ENCODE measurements at places on chromosomes 2 and 18. TPM values are rescaled to one million over a fixed set of nuclear protein-coding genes. Genes with fewer than 3 reads are reported as not detected.

- H3K36me3 ChIP-seq: no peaks in the 10 kb centered on the region
- H3K27ac ChIP-seq: no peak overlapping the region
- no peaks in the 10 kb centered on the region for H3K27me3 ChIP-seq
- peaks cover 5% of the 10 kb centered on the region for H3K4me1 ChIP-seq
- no peak overlapping the region for H3K4me3 ChIP-seq
- DNase-seq: no peak
Observed at GRCh38 chr2:226687641-226688253, 111.9 kb downstream of the IRS1 start.

Gene CYS1
- total RNA-seq: 3.6 TPM

DNA sequence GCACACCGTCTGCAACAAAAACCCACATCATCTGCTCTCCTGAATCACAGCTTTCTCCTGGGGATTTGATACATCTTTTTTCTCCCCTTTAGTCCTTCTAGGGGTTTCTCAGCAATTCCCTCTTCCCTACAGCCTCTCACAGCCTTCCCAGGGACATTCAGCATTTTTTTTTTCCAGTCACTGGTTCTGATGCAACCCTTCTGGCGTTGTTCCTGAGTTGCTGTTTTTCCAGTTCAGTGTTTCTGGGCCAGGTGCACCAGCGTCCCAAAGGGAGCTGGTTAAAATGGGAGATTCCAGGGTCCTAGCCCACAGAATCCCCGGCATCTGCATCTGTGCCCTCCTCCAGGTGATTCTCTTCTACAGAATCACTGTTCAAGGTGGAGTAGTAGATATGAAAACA is 36.1 kb downstream of the ADCY3 start:
- no peaks in the 10 kb centered on the region for H3K27me3 ChIP-seq
- no peak overlapping the region for H3K27ac ChIP-seq
- peaks cover 9% of the 10 kb centered on the region for H3K4me1 ChIP-seq
- no peak for DNase-seq
- no peaks in the 10 kb centered on the region for H3K36me3 ChIP-seq

GRCh38 chr2:20232837-20233207 is 7.9 kb upstream of the SDC1 start:
- H3K36me3 ChIP-seq: no peaks in the 10 kb centered on the region
- no peak for DNase-seq
- H3K27me3 ChIP-seq: no peaks in the 10 kb centered on the region
- no peak overlapping the region for H3K4me3 ChIP-seq

DNA sequence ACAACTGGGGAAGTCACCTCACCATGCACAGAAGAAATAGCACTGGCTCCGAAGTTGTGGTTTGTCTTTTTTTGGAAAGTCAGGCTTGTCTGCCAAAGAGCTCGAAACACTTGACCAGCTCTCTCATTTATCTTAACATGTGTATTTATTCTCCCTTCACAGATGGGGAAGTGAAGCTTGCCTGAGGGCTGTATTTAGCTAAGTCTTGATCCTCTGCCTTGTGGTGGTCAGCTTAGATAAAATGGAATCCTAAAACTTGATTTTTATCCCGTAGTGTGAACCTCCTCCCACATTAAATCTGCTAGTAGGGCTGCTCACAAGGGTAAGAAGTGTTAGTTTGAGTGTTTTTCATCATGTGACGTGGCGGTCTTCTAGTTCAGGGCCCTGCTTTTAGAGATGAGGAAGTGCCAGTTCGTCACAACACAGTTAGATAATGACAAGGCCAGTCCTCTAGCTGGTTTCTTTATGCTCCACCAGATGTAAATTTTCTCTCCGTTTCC is 89.7 kb downstream of the TMEM247 start:
- peak overlapping the region; percentile 70 for H3K27ac ChIP-seq
- H3K36me3 ChIP-seq: no peaks in the 10 kb centered on the region
- no peaks in the 10 kb centered on the region for H3K27me3 ChIP-seq
- no peak overlapping the region for H3K4me3 ChIP-seq
- DNase-seq: peak; percentile 52

GRCh38 chr2:237715459-237715947 is 83.1 kb upstream of the RBM44 start:
- peak overlapping the region; percentile 71 for H3K27ac ChIP-seq
- H3K4me1 ChIP-seq: peaks cover 20% of the 10 kb centered on the region
- H3K27me3 ChIP-seq: no peaks in the 10 kb centered on the region
- DNase-seq: no peak
- H3K36me3 ChIP-seq: no peaks in the 10 kb centered on the region
- H3K4me3 ChIP-seq: peak overlapping the region; percentile 1

Gene RNF125
- total RNA-seq: 5.2 TPM

GRCh38 chr2:37630301-37630700 is 41.1 kb downstream of the CDC42EP3 start:
- no peak overlapping the region for H3K4me3 ChIP-seq
- no peak for DNase-seq
- peaks cover 13% of the 10 kb centered on the region for H3K4me1 ChIP-seq
- H3K27ac ChIP-seq: no peak overlapping the region
- H3K27me3 ChIP-seq: no peaks in the 10 kb centered on the region

DNA sequence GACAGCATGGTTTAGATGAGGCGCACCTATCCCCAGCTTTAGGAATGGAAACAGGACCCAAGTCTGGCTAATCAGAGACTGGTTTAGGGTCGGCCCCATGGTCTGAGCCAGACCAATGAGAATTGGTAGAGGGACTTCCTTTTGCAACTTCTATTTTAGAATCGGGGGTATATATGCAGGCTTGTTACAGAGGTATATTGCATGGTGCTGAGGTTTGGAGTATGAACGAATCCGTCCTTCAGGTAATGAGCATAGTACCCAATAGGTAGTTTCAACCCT is 1.5 kb upstream of the BOLA3 start:
- no peak overlapping the region for H3K4me3 ChIP-seq
- H3K36me3 ChIP-seq: peaks cover 9% of the 10 kb centered on the region
- no peaks in the 10 kb centered on the region for H3K27me3 ChIP-seq
- no peak overlapping the region for H3K27ac ChIP-seq
- DNase-seq: no peak
- H3K4me1 ChIP-seq: peaks cover 18% of the 10 kb centered on the region

Gene ZNF385B
- total RNA-seq: 93.5 TPM

- H3K36me3 ChIP-seq: no peaks in the 10 kb centered on the region
- H3K4me1 ChIP-seq: peaks cover 19% of the 10 kb centered on the region
- no peak overlapping the region for H3K27ac ChIP-seq
- no peak overlapping the region for H3K4me3 ChIP-seq
- no peaks in the 10 kb centered on the region for H3K27me3 ChIP-seq
Observed at GRCh38 chr2:86227685-86228084, 28.4 kb downstream of the MRPL35 start.

GRCh38 chr18:54958704-54959625 is at the start of gene CCDC68:
CCDC68 (minus strand) TSS chr18:54959461; CDS start chr18:54942791, 16,670 bp downstream.
- peaks cover 15% of the 10 kb centered on the region for H3K4me1 ChIP-seq
- no peaks in the 10 kb centered on the region for H3K27me3 ChIP-seq

DNA sequence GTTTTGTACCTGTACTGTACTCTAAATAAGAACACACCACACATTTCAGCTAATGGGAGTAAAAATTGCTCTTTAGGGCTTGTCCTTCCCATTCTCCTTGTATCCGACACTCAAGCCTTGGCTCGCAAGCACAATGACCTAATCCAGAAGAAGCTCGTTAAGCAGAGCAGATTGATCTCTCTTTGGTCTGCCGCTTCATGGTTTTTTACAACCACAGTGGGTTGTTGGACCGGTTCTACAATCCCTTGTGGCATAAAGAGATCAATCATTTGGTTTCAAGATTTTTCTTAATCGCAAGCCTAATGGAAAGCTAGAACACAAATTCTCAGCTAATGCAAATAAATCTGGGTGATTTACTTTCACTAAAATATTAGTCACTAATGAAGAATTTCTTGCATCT is 662.1 kb downstream of the LRP1B start:
- no peak overlapping the region for H3K27ac ChIP-seq
- no peaks in the 10 kb centered on the region for H3K27me3 ChIP-seq
- H3K4me1 ChIP-seq: no peaks in the 10 kb centered on the region
- H3K36me3 ChIP-seq: no peaks in the 10 kb centered on the region

Gene COL3A1
- total RNA-seq: 508 TPM

DNA sequence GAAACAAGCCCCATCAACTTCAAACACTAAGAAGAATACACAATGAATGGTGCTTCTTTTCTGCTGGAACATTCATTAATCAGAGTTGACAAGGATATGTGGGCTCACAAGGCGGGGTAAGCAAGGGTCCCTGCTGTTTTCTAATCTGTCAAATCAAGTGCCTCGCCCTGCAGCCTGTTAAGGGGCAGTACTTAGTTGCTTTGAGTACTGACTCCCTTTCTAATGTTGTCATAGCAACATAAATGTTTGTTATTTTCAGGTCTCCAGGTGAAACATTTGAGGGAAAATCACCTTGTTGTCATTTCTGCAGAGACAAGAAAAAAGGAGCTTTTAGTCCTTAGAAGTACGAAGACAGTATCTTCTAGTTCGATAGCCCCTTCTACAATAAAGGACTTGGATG is 284.7 kb upstream of the PKDCC start:
- no peaks in the 10 kb centered on the region for H3K27me3 ChIP-seq
- no peaks in the 10 kb centered on the region for H3K36me3 ChIP-seq
- no peak overlapping the region for H3K27ac ChIP-seq
- no peak for DNase-seq
- H3K4me3 ChIP-seq: no peak overlapping the region

Gene SERPINB3
- 63.6 TPM for total RNA-seq

Gene UGT1A7
- not detected for total RNA-seq

GRCh38 chr2:182503886-182504285 is 77.0 kb upstream of the PDE1A start:
- no peaks in the 10 kb centered on the region for H3K4me1 ChIP-seq
- no peaks in the 10 kb centered on the region for H3K27me3 ChIP-seq
- no peaks in the 10 kb centered on the region for H3K36me3 ChIP-seq

DNA sequence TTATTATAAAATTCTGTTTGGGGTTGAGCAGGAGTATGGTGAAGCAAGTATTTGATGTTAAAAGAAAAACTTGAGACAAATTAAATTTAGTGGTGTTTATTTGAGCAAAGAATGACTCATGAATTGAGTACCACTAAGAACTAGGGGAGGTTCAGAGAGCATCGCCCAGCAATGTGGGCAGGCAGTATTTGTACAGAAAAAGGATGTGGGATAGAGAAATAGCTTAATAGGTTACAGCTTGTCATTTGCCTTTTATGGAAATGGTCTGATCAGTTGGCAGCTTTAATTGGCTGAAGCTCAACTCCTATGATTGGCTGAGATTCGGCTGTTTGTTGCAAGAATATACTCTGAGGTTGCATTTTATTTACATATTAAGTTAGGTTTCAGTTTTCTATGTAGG is 68.2 kb downstream of the LRATD1 start:
- H3K4me3 ChIP-seq: no peak overlapping the region
- DNase-seq: no peak
- no peaks in the 10 kb centered on the region for H3K4me1 ChIP-seq
- H3K27ac ChIP-seq: no peak overlapping the region
- no peaks in the 10 kb centered on the region for H3K27me3 ChIP-seq
- no peaks in the 10 kb centered on the region for H3K36me3 ChIP-seq

GRCh38 chr2:67965246-67965645 is 97.6 kb downstream of the C1D start:
- H3K4me3 ChIP-seq: no peak overlapping the region
- no peak for DNase-seq
- H3K36me3 ChIP-seq: no peaks in the 10 kb centered on the region
- no peak overlapping the region for H3K27ac ChIP-seq
- no peaks in the 10 kb centered on the region for H3K4me1 ChIP-seq

Measured in upper lobe of left lung (tissue), 6 donors.